Renal cortex interstitium (tissue), 15 donors: ENCODE measurements at places on chromosomes 3 and 15.

DNA sequence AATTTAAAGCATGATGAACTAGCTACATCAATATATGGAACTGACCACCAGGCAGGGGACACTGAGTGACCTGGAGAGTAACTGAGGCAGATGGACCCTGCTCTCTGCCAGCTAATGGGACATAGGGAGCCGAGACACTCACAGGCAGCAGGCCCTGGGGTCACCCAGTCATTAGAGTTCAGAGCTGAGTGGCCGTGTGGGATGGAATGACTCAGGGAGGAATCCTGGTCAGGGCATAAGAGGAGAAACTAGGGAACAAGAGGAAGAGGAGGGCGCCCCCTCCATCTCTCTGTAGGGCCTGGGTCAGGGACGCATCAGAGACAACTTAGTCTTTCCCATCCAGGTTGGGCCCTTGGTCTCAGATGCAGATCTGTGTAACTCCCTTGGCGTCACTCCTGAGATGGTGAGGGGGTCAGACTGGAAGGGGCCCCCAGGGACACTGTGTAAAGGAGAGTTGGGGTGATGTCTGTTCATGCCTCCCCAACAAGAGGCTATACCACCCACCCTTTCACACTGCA lies 39.8 kb downstream of the CCDC12 start:
- DNase-seq = no peak

DNA sequence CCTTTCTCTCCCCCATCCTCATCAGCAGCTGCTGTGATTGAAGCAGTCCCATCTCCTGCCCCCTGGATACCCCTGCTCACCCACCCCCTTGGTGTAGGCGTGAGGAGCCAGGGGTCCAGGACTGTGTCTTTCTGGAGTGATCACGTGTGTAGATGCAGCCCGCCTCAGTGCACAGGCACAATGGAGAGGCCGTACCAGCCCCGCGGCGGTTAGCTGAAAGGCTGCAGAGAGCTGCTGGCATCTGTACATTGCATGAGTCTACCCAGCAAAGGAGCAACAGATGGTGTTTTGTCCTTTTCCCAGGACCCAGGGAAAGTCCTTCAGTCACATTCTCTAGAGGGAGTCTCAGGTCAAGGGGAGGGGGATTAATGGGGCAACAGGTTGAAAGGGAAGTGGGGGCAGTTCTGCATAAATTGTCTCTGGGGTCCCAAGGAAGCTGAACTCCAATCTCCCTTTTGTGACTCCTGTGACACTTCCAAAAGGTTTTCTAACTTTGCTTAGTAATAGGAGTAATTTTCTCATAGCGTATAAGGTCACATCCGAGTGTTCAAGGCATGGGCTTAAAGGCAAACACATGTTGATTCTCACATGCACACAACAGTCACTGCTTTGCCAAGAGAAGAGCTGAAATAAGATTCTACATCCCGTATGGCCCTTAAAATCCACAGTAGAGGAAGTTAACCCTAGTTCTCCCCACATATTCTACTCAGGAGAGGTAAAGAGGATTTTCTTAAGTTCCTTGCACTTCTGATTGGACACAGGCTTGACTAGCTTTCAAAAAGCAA lies 7.1 kb downstream of the CSPG5 start:
- no peak for DNase-seq

GRCh38 chr3:12992629-12993516 lies 80.4 kb downstream of the IQSEC1 start:
- no peak for DNase-seq

DNA sequence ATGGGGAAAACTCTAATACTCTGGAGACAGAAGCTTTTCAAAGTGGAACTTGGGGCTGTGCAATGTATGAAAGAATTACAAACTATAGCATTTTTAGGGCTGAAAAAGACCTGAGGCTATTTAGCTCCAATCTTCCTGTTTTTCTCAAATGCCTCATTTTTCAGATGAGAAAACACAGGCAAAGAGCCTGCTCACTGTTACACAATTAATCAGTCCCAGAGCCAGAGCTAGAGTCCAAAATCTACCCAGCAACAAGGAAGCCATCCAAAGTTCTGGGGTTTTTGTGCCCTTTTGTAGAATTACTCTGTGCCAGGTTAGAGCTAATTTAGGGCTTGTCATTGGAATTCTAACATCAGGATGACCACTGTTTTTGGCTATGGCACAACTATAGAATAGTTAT lies 45.5 kb downstream of the GPR149 start:
- DNase-seq = no peak

DNA sequence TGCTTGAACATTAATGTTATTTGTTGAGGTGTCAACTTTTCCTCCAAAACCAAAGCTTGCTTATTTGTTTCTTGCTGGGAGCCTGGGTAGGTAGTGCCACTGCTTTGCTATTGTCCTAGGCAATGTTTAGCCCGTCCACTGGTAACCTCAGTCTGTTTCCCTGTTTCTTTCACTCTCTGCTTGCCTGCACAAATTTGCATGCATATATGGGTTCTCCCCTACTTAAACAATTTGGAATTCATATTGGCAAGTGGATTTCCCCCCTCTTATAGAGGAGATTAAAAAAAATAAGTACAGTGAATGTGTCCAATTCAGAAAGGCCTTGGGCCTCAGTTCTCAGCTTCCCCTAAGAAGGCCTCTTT lies 45.0 kb upstream of the BOC start:
- no peak for DNase-seq

DNA sequence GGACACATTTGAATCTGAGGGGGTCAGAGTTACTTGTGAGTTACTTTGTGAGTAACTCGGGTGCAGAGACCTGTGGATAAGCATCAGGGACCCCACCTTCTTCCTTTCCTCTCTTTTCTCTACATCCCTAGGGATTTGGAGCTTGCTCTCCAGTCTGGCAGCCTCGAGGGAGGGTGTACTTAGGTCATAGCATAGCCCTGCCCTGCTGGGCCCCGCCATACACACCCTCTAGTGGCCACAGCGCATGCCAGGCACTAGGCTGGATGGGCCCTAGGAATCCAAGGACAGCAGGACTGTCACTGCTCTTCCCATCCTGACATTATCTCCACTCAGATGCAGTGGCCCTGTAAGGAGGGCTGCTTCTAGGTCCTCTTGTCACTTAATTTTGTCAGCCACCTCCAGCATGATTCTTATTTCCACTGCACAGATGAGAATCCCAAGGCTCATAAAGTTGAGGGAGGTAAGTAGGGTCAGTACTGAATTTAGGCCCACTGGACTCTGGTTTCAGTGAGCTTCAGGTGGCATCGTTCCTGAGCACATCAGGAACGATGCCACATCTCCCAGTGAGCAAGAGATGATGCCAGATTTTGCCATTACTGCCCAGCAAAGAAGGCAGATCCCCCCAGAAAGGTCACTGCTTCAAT lies 3.6 kb upstream of the SMAD6 start:
- no peak for DNase-seq

DNA sequence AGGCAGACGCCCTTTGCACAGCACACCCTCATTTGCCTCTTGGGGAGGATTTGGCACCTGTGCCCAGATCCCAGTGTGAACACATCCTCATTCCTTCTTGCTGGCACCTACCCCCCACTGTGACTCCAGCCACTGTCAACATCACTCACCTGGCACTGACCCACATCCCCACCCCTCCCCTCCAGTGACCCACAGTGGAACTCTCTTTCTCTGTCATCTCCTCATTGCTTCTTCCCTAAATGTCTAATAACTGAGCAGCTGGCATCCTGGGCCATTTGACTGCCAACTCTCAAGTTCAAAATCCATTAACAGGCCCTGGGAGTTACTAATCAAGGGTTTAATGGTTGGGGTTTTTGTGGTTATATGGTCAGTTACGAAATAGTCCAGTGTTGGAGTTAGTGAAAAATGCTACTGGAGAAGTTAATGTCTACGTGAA lies 14.4 kb downstream of the SNAPC5 start:
- DNase-seq = no peak

GRCh38 chr3:64905906-64906410 lies 218.2 kb upstream of the ADAMTS9 start:
- DNase-seq = no peak

DNA sequence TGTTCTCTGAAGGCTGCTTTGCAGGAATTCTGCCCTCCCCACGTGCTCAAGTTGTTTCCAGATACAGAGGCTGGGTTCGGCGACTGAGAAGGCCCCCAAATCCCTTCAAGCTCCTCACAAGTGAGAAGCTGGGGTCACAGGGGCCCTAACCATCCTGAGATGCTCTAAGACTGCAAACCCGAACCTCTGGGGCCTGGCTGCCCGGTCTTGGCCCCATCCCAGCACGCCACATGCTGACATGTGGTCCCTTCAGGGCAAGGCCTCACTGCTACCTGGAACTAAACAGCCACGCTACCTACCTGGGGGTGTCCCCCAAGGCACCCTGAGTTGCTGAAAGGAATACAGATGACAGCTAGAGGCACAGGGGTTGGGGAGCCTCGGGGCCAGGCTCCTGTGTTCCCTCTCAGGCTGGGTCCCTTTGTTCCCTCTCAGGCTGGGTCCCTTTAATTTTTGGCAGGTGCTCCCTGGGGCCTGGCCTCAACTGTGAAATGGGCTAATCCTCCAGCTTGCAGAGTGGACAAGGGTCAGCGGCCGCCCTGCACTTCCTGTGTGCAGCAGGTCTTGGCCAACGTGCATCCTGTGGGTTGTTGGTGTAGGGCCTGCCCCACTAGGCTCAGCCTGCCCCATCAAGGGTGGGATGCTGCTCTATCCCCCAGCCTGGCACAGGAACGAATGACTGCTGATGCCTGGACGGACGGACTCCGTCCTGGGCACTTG lies 32.5 kb downstream of the KLHL25 start:
- no peak for DNase-seq

DNA sequence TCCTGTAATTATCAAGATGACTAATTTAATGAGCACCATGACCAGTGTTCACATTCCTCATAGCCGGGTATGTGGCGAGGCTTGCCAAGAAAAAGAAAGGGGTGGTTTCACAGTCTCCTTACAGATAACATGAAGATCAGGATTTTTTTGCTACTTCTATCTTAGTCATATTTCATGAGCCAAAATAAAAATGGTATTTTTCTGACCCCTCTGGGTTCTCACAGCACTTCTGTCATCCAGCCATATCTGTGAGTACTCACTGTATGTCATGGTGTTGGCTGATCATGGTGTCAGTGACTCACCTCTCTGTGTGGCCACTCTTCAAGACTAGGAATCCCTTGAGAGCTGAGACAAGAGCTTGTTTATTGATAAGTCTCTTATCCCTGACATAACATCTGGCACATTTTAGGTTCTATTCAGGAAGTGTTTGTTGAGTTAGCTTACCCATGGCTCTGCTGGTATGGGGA lies 130.5 kb upstream of the LMCD1 start:
- DNase-seq = no peak

DNA sequence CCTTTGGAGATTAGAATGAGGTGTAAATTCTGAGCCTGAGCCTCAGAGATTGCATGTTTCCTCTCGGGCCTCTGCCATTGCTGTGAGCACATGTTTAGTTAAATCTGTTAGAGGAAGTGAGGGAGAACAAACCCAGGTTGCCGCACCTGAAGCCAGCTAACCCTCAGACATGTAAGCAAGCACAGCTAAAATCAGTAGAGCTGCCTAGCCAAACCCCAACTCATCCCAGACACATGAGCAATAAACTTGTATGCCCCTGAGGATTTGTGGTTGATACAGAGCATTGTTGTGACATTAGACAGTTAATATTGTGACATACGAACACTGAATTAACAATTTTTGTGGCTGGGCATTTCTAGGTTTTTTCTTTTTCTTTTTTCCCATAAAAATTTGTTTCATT lies 41.9 kb downstream of the NMD3 start:
- no peak for DNase-seq

DNA sequence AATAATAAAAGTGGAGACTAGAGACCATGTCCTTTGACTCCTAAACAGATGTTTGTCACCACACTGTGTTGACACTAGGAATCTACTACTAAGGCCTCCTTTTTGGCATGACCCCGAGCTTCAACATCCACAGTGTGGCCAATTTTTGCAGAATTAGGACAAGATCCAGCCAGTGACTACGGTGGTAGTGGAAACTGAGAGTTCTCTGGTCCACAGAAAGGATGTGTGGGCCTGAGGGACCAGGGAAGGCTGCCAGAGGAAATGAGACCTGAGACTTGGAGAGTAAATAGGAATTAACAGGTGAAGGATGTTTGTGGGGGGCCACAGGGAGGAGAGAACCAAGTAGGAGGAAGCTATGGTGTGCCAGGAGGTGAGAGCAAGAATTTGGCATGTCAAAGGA lies 122.7 kb downstream of the CHCHD6 start:
- no peak for DNase-seq

- DNase-seq = no peak
Observed at GRCh38 chr15:25410649-25411048, 28.2 kb downstream of the UBE3A start.

DNA sequence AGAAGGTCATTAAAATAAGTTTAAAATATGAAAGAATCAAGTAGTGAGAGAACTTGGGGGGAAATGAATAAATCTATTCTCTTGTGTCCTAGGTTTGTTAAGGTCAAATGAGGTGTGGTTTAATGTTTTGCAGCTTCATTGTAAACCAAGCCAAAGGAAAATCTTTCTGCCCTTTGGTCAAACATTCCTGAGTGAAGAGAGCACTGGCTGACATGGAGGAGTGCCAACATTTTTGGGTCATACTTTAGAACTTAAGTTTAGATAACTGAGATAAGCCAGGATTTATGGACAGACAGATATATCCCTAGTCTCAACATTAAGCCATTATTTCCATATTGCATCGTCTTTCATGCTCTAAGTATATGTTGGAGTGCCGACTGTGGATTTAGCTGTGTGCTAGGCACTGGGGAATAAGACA lies 66.4 kb downstream of the PTPRG start:
- peak; percentile 12 for DNase-seq

DNA sequence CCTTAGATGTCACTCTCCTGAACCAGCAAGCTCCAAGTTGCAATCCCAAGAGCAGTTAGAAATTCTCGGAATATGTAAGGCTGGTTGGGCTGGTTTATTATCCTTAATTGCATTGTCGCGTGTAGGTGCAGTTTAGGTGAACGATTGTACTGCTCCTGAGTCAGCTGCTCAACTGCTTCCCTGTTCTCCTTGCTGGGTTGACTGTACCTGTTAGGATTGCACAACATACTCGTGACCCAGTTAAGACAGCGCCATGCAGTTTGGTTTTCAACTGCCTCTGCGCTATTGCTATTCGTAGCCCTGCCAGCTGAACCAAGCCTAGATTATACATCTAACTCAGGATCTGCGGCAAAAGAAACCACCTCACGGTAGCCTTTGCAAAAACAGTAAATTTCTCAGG lies 41.0 kb downstream of the BCL2L10 start:
- no peak for DNase-seq

DNA sequence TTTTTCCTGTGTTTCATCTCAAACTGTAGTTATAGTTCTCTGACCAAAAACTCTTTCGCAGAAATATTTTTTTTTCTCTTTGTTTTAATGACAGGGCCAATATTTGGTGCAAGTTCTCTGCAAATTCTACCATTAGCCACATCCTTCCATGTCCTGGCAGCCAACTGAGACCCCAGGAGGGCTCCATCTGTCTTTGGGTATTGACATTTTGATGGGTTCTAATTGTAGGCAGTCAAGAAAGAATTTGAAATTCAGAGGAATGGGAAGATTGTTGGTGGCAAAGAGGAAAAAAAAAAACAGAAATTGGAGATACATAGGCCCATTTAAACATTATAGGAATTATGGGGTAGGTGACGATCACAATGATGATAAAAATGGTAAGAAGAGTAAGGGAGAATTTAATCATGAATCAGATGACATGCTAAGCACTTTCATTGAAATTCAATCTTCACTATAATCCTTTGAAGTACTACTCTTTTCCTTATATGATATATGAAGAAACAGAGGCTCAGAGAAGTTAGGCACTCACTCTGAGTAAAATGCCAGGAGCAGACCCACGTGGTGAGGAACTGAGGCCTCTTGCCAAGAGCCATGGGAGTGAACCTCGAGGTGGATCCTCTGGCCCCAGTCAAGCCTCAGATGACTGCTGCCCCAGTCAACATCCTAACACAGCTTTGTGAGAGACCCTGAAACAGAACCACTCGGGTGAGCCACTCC lies 151.4 kb downstream of the PDZRN3 start:
- no peak for DNase-seq
